ENCODE measurements at places on chromosomes 5 and 9. TPM values are rescaled to one million over a fixed set of nuclear protein-coding genes. Genes with fewer than 3 reads are reported as not detected.

KIAA1958 gene
- polyA plus RNA-seq: 2.4 TPM

ADAMTSL1 gene
- not detected for polyA plus RNA-seq

HTR1A gene
- polyA plus RNA-seq: not detected

LIFR gene
- polyA plus RNA-seq: not detected

CBY3 gene
- polyA plus RNA-seq: not detected

Data from CD8-positive, alpha-beta memory T cell (primary cell).